ENCODE measurements at places on chromosomes 12 and 14.

DNA sequence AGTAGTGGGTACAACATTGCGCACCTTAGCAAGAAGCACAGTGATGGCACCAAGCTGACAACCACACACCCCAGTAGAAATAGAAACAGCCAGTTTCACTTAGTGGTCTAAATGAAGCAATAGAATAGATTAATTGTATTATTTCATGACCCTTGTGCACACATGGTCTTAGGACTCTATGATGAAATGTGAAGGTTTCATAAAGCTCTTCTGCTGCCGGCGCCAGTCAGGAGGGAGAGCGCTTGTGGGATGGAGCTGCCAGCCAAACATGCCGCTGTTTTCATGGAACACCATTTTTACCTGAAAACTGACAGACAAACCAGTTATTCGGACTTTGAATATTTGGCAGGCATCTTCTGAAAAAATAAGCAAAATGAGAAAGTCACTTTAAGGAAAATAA lies 100.0 kb downstream of the PPP2R5C start:
- no peak for DNase-seq

DNA sequence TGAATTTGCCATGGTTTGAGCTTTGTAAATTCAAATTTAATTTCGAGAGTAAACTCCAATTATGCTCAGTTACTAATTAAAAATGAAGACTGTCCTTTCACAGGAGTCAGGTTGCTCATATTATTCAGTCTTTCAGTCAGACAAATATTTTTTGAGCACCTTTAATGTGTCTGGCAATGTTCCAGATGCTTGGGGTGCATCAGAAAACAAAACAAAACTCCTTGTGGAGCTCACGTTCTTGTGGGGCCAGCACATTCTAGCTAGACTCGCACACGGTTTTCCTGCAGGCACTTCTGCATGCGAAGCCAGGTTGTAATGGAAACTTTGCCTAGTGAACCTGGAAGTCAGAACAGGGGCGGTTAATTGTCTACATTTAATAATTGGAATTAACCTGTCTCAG lies 64.0 kb upstream of the ATF1 start:
- no peak for DNase-seq

GRCh38 chr14:28608851-28609828 lies 157.4 kb upstream of the FOXG1 start:
- peak; percentile 44 for DNase-seq

DNA sequence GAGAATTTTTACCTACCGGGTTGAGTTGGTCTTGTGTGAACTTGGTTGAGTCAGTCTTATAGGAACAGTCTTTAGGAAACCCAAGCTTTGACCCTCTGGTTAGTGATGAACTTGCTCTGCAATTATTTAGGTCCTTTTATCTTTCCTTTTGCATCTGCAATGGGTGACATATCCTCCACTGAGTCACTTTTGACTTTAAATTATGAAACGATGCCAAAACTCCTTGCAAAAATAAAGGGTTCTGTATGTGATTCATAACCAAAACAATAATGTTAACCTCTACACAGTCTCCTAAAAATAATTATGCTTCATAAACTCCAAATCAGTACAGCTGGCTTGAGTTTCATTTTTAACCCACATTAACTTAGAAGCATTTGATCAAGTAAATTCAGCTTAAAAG lies 979.4 kb downstream of the GALC start:
- no peak for DNase-seq

DNA sequence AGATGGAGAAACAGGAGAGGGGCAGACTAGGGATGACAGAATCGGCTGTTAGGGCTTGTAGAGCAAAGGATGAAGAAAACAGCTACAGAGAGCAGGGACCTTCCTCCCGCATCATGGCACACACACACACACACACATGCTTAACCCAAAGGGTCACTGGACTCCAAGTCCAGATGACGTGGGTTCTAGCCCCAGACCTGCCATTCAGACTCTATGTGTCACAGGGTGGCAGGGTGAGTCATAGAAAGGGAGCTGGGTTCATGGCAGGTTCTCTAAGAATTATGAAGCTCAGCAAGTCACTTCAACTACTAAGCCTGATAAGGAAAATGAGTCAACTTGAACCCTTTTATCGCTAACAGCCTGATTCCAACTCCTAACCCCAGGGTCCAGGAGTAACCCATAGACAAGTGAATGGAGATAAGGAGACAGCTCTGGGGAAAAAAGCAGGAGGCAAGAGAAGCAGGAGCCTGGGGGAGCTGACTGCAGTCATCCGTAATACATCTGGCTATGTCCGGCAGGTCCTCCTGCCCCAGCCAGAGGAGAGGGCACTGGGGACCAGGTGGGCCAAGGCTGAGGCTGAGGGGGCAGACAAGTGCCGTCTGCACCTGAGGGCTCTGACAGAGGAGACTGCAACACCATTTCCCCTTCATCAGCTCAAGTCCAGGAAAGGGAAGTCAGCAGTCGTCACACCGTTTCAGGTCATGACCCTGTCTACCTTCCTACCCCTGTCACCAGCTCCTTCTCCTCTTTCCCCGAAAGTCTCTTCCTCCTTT lies 3.6 kb upstream of the TNFRSF1A start:
- peak; percentile 46 for DNase-seq

Data from KG1 (cell line).